ENCODE measurements at places on chromosomes 12 and 14. TPM values are rescaled to one million over a fixed set of nuclear protein-coding genes. Genes with fewer than 3 reads are reported as not detected.

GRCh38 chr14:92492258-92492657 is 21.3 kb upstream of the RIN3 start:
- DNase-seq = no peak

SSPN gene
- 1.7 TPM for total RNA-seq

- DNase-seq = no peak
Measured at GRCh38 chr12:95424271-95424994, 49.5 kb upstream of the METAP2 start.

- no peak for DNase-seq
Measured at GRCh38 chr14:80942191-80942600, 658 bp upstream of the CEP128 start.

DNA sequence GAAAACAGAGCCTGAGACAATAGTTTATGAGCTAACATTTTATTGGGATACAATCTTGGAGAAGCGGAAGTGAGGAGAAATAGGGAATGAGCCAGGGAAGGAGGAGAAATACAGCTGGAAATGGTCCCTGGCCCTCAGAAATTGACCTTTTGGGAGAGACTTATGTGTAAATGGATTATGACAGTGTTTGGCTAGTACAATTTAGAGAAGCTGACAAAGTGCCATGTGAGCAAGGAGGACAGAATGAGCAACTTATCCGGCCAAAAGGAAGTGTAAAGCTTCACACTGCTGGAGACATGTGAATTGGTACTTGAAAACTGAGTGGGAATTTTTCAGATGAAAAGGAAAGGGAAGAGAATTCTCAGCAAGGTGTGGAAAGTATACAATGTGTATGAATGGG is 2.9 kb downstream of the GLIPR1 start:
- no peak for DNase-seq

GRCh38 chr14:25308244-25308643 is 258.3 kb upstream of the STXBP6 start:
- no peak for DNase-seq

DNA sequence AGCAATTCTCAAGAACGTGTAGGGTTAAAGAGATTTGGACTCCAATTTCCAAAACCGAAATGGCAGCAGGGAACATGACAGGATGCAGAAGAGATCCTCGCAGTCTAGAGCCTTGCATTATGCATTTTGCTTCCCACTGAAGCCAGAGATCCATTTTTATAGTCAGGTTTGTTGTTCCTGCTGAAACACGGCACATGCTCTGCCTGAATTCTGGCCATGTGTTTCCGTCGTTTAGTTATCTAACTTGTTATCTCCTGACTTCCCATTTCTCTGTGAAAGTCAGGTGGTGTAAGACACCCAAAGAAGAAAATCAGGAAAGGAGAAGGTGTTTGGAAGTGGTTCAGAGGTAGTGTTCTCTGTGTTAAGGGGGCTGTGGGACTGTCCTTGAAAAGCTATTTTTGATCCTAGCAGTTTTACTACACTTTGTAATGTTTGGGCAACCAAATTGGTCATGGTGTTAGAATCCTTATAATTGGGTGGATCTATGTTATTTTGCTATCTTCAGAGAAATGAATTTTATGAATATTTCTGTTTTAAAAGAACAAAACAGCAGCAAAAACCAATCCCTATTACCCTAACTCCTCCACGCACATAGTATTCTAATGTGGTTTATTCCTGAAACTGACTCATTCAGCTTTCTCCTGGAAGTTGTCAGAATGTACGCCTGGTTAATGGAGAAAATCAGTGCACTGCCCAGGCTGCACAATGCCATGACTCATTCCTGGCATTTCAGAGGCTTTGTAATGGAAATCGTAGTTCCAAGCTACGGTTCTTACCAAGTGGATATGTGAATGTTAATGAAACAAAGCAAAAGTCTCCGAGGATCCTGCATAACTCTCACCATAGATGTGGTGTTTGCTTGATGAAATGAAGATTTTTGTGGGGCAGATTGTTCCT is 110.1 kb downstream of the SAMD4A start:
- peak; percentile 94 for DNase-seq

GRCh38 chr14:68611599-68611998 is 181.3 kb downstream of the ZFP36L1 start:
- DNase-seq = no peak

- DNase-seq = no peak
Measured at GRCh38 chr12:132362996-132363660, 33.7 kb upstream of the GALNT9 start.

TMEM52B gene
- 0.48 TPM for total RNA-seq

DNA sequence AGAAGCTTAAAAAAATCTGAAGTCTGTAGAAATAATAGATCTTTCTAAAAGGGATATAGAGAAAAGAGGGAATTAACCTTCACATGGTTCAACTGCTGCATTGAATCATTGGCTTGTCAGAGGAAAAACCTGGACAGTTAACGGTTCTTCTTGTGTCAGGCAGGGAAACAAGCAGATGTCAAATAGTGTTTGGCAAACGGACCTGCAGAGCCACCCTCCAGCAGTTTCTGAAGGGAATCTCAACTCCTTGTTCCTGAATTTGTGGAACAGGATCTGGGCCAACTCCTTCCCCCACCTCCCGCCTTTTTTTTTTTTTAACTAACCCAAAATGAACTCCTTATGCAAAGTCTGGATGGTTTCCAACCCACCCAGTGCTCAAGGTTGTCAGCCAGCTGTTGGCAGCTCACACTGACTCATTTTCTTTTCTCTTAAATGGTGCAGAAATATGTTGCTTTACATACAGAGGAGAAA is 187.3 kb downstream of the CAND1 start:
- no peak for DNase-seq

PRR4 gene
- total RNA-seq = 0.38 TPM

GRCh38 chr12:115752913-115753726 is 524.4 kb downstream of the MED13L start:
- no peak for DNase-seq

GRCh38 chr12:1808036-1808797 is 12.1 kb upstream of the LRTM2 start:
- DNase-seq = no peak

GRCh38 chr12:100381379-100381778 is 24.5 kb downstream of the SLC17A8 start:
- no peak for DNase-seq

- no peak for DNase-seq
Measured at GRCh38 chr12:71007781-71008404, 87.4 kb upstream of the PTPRR start.

DNA sequence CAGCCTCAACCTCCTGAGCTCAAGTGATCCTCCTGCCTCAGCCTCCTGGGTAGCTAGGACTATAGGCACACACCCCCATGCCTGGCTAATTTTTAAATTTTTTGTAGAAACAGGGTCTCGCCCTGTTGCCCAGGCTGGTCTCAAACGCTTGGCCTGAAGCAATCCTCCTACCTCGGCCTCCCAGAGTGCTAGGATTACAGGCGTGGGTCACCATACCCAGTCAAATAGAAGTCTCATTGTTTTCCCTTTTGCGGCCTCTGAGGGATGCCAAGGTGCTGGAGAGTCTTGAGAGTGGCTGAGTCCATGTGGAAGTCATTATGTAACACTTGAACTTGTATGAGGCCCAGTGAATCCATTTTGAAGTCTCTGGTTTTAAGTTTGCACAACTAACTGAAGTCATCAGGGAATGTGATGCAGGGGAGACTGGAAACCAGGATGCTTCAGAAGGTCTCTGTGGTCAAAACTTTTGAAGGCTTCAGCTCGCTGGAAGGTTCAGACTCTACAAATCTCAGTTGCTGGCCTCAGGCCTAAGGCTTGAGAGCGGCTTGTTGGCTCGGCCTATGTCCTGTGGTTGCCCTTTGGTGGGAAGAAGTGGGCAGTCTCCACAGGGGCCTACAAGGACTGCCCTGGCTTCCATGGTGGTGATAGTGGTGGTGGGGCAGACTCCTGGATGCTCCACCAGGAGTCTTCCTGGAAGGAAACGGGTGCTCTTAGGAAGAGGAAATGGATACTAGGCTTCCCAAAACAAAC is 29.2 kb downstream of the GALNT16 start:
- DNase-seq = no peak

DNAAF2 gene
- 23.8 TPM for total RNA-seq

- DNase-seq = no peak
Measured at GRCh38 chr12:57891542-57892228, 45.2 kb upstream of the CTDSP2 start.

GRCh38 chr12:51717326-51717925 is 126.4 kb downstream of the SCN8A start:
- DNase-seq = no peak

DNA sequence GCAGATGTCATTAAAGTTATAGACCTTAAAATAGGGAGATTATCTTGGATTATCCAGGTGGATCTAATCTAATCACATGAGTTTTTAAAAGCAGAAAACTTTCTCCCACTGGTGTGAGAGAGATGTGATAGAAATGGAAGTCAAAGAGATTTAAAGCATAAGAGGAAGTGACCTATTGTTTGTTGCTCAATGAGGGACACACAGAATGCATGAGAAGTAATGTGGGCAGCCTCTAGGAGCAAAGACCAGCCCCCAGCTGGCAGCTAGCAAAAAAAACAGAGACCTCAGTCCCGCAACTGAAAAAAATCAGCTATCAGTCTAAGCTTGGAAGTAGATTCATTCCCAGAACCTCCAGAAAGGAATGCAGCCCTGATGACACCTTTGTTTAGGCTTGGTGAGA is 24.6 kb upstream of the ANP32D start:
- no peak for DNase-seq

GRCh38 chr12:116321913-116322312 is 44.4 kb upstream of the MED13L start:
- no peak for DNase-seq

DNA sequence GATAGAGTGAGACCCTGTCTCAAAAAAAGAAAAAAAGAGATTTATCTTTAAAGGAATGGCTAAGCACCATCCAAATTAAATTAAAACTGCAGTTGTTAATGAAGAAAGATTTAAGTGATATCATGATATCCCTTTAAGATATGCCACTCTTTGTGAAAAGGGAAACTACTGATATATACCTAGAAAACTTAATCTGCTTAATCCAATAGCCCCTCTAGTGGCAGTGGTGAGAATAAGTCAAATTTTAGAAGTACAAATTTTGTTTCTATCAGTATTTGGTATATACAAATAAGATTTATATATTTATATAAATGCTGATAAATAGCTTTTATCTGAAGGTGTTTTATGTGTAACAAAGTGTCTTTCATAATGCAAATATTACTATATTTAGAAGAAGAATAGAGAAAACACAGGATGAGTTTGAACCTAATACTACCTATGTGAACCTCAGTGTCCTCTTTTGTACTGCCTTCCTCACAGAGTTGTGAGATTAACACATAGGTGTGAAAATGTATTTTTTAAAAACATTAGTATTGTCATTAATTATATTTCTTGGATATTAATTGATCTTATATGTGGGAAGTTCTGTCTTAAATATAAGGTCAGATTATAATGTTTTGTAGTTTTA is 51.4 kb upstream of the GARIN2 start:
- DNase-seq = no peak

ADAM21 gene
- 0.08 TPM for total RNA-seq

- no peak for DNase-seq
Measured at GRCh38 chr14:42523666-42524065, 917.0 kb downstream of the LRFN5 start.

OASL gene
- total RNA-seq = 1.4 TPM

RNF31 gene
- total RNA-seq = 70.7 TPM

DNA sequence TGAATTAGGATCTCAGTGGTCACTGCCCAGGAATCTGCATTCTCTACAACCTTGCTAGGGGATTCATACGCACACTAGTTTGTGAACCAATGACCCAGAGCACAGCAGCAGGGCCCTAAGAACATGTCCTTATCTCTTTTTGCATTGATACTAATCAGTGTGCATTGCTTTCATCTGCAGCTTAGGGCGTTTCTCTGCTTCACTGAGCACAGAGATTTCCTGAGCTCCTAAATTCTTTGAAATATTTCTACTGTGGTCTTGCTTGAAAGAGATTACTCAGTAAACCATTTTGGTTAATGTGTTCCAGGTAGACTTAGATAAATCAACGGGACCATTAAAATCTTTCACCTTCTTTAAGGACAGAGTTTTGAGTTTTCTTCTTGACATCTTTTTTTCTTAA is 351.3 kb upstream of the KITLG start:
- peak; percentile 75 for DNase-seq

- DNase-seq = no peak
Measured at GRCh38 chr12:44827832-44828438, 48.2 kb downstream of the NELL2 start.

GYS2 gene
- not detected for total RNA-seq

GRCh38 chr14:19917243-19917642 is 3.2 kb upstream of the OR4K5 start:
- DNase-seq = no peak

DNA sequence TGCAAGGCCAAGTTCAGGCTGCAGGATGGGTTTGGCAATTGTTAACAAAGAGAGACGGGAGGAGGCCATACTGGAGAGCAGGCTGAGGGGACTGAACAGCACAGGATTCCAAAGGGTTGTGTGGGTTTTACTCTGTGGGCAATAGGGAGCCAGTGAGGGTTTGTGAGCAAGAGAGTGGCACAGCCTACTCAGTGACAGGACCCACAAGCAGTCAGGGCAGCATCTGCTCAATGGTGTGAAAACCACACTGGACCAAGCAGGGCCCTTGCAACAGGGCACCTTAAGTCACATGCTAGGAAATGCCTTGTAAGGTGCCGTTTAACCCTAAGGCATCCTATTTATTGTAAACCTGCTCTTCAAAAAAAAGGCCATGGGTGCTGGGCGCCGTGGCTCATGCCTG is 22.0 kb downstream of the SYNE3 start:
- no peak for DNase-seq

DNA sequence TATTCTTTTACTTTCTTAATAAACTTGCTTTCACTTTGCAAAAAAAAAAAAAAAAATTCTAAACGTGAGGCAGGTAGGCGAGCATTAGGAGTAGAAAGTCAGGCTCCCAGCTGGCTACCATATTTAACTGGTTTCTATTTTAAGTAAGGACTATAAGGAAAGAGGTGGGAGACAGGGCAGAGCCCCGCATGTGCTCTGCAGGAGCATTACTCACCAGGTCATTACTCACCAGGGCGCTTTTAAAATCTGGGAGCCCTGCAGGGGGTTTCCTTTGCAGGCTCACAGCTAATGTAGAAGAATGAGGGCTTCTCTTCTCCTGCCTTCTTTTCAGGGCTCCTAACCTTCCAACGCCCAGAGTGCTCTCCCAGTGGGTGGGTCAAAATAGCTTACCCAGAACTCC is 14.0 kb upstream of the DPF3 start:
- DNase-seq = no peak

DNA sequence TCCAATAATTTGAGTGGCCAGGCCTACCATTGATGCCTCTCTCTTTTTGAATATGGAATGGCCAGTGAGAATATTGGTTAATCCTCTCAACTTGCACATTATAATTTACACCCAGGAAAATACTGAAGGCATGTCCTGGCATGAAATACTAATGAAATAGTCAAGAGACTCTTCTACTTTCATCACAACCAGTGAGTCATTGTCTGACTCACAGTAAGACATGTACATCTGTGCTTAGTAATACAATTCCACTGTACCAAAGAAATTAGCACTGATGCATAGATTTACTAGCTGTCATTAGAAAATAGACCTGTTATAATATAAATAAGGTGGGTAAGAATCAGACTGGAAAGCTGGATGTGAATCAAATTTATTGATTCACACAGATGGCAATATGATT is 31.6 kb downstream of the KCNC2 start:
- peak; percentile 93 for DNase-seq

OR6C2 gene
- not detected for total RNA-seq

- DNase-seq = no peak
Measured at GRCh38 chr14:100063314-100063941, 1.8 kb upstream of the EVL start.

COX8C gene
- total RNA-seq = not detected

- no peak for DNase-seq
Measured at GRCh38 chr12:92844151-92844763, 84.8 kb downstream of the EEA1 start.

GRCh38 chr12:26422839-26423398 is 227.5 kb downstream of the SSPN start:
- no peak for DNase-seq
